ENCODE measurements at places on chromosomes 1 and 21. TPM values are rescaled to one million over a fixed set of nuclear protein-coding genes. Genes with fewer than 3 reads are reported as not detected.

GRCh38 chr1:26701995-26702679, 6.3 kb downstream of the ARID1A start:
- DNase-seq: no peak

- no peak for DNase-seq
These were observed 78.2 kb upstream of the CAPZB start for GRCh38 chr1:19563324-19564097.

The APOBEC4 gene
- not detected for total RNA-seq

GRCh38 chr1:152458384-152459185, 44.5 kb upstream of the CRNN start:
- DNase-seq: no peak

DNA sequence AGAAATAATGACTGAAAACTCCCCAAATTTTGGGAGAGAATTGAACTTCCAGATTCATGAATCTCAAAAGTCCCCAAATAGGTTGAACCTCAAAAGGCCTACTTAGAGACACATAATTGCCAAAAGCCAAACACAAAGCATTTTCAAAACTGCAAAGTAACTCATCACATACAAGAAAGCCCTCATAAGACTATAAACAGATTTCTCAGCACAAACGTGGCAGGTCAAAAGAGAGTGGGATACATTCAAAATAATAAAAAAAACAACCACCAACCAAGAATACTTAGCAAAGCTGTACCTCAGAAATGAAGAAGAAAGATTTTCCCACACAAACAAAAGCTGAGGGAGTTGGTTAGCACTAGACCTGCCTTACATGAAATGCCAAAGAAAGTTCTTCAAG, 57.9 kb downstream of the CCN1 start:
- no peak for DNase-seq

DNA sequence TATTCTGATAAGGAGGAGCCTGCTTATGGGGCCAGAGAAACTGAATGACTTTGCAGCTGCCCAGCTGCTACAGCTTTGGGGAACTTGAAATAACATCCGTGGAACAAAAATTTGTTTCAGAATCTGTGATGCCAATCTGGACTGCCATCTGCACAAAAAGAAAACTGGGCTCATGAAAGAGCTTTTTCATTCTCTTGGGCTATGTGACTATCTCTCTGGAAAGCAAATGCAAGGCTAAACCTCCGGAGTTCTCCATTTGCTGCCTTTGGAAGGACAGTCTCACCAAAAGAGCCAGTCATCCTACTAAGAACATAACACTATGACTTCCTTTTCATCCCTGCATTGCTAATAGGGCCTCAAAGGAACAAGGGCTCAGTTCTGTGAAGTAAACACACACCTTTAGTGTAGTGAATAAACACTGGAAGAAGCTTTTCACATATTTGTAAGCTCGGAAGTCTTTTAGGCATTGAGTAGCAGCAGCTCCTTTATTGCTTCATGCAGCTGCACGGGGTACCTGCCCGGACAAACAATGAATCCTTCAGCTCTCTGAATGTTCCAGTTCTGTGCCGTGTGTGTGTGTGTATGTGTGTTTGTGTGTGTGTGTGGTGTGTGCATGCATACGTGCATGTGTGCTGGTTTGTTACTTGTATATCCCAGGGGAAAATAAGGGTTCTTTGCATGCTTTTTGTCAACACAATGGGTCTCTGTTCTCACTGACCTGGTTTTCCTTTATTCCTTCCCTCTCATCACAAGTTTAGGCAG, 255.5 kb upstream of the SGIP1 start:
- no peak for DNase-seq

- no peak for DNase-seq
These were observed 35.4 kb downstream of the ACOT7 start for GRCh38 chr1:6358144-6358624.
